Calu3 (cell line): ENCODE measurements at places on chromosomes 12 and 14. TPM values are rescaled to one million over a fixed set of nuclear protein-coding genes. Genes with fewer than 3 reads are reported as not detected.

The ALKBH1 gene
- total RNA-seq, result 12.8 and 16.7 TPM in 2 replicates

The PHETA1 gene
- 20.7 and 28.5 TPM in 2 replicates for total RNA-seq

The RERG gene
- 6.0 and 8.9 TPM in 2 replicates for total RNA-seq

The VRTN gene
- not detected in 2 replicates for total RNA-seq

The FGFR1OP2 gene
- total RNA-seq, result 33.7 and 37.5 TPM in 2 replicates

The FAM186B gene
- total RNA-seq, result 0.29 and 0.47 TPM in 2 replicates

The YY1 gene
- total RNA-seq, result 99.0 and 100.0 TPM in 2 replicates

The ISCA2 gene
- total RNA-seq, result 23.7 and 26.9 TPM in 2 replicates

The COX14 gene
- 37.1 and 39.7 TPM in 2 replicates for total RNA-seq

The TAS2R20 gene
- total RNA-seq, result 2.4 and 3.3 TPM in 2 replicates

The CLEC2A gene
- not detected in 2 replicates for total RNA-seq

The TC2N gene
- 82.7 and 86.6 TPM in 2 replicates for total RNA-seq

The RILPL1 gene
- total RNA-seq, result 9.5 and 9.7 TPM in 2 replicates

The SERPINA12 gene
- not detected in 2 replicates for total RNA-seq

The SLC35F4 gene
- total RNA-seq, result not detected in 2 replicates

The GALNT9 gene
- 0.54 and 1.5 TPM in 2 replicates for total RNA-seq

The GPR84 gene
- not detected in 2 replicates for total RNA-seq

The DNAJC22 gene
- total RNA-seq, result 9.6 and 15.7 TPM in 2 replicates

The POTEG gene
- not detected in 2 replicates for total RNA-seq
